Placental pericyte (primary cell): ENCODE measurements at places on chromosomes 4 and X. TPM values are rescaled to one million over a fixed set of nuclear protein-coding genes. Genes with fewer than 3 reads are reported as not detected.

Gene SUPT20HL2
- total RNA-seq: under 0.01 and 0.43 TPM in 2 replicates

Gene STPG2
- under 0.01 and 0.14 TPM in 2 replicates for total RNA-seq

Gene HSFX2
- 0.14 TPM in 1 of 2 replicates, not detected in the other for total RNA-seq

Gene CYLC1
- not detected in 2 replicates for total RNA-seq

Gene GATA1
- total RNA-seq: not detected in 2 replicates

Gene CPXCR1
- total RNA-seq: not detected in 2 replicates

Gene NPY2R
- not detected in 2 replicates for total RNA-seq

Gene CT47A7
- not detected in 2 replicates for total RNA-seq
